ENCODE measurements at places on chromosomes 6 and 20. TPM values are rescaled to one million over a fixed set of nuclear protein-coding genes. Genes with fewer than 3 reads are reported as not detected.

The NKX2-4 gene
- not detected for total RNA-seq

GRCh38 chr6:21026576-21027273 is 492.5 kb downstream of the CDKAL1 start:
- no peak for DNase-seq

GRCh38 chr6:157012355-157012754 is 235.2 kb downstream of the ARID1B start:
- no peak for DNase-seq

The SLC35F1 gene
- total RNA-seq: 6.1 TPM

DNA sequence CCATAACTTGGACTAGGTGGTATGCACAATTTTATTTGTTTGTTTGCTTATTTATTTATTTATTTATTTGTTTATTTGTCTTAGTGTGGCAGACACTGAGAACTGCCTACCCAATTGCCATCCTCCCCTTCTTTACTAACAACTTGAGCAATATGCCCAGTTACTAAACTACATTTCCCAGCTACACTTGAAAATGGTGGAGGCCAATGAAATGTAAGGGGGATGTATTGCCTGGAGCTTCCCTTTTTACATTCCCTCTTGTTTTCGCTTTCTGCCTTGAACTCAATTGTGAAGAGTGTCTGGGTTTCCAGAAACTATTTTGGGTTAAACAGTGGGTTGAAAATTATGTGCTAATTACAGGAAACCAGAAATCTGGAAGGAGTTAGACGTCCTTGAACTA is 152.7 kb upstream of the FKBP1C start:
- DNase-seq: no peak

The ADGB gene
- total RNA-seq: 2.1 TPM

DNA sequence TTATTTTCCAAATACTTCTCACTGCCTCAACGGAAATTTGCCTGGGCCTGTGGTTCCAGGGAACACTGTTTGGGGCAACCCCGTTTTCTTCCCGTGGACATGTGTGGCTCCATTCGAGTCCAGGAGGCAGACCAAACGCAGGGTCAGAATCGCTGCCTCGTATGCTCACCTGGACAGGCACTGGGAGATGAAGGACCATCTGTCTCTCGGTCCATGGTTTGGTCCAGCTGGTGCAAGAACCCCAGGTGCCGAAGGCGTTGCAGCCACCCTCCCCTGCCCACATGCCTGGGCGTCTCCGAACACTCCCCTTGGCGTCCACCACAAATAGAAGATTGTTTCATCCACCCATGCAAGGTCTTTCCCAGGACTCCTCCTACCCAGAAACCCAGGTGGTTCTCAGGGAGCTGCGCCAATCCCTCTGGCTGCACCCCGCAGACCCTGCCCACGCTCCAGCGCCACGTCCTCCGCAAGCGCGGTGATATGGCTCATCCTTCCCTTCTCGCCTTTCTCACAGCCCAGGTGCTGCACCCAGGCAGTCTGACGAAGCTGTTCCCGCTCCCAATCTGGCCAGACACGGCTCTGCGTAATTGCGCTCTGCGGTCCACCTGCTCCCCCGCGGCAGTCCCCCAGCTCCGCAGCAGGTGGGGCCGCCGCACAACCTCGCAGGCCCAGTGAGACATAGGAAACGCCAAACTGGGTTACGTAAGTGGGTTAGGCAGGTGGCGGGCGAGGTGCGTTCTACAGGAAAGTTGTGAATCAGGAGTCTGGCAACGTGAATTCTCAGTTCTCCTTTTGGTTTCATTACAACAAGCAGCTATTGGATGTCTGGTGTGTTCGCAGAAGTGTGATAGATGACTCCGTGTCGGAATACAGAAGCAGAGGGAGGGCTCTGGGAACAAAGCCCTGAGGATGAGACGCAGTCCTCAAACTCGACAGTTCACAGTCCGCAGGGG is 146.2 kb upstream of the ECI2 start:
- peak; percentile 65 for DNase-seq

DNA sequence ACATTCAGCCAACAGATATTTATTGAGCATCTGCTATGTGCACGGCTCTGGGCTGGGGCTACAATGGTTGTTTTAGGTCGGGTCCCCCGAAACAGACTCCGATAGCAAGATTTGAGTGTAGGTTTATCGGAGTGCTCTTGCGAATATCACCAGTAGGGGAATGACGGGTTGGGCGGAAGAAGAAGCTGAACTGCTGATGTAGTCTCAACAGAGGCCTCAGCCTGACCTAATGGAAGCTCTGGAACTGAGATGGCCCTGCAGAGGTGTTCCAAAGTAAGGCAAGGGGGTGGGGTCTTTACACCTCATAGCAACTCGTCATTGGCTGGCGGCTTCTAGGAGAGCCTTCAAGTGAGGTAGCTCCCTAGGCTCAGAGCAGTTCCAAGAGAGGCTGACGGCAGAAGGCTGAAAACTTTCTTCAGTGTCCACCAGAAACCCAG is 1.1 kb downstream of the L3MBTL1 start:
- no peak for DNase-seq

DNA sequence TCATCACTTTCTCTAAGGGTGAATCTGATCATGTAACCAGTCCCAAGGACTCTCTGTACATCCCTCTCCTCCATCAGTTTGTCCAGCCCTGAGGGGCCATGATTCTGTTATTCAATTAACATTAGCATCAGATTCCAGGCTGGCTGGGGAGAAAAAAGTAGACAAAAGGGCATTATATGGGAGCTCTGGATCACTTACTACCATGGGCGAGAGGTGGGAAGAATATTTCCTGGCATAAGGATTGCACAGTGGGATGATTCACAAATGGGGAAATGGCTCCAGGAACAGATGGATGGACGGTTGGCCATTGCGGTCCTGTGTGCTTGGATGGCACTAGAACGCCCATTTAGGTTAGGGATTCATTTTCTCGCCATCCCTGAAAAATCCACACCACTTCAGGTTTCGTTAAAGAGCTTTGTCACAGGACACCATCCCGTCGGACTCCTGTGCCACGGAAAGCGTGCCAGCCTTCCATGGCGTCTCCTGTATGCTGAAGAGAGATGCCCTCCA is 112.6 kb downstream of the THBS2 start:
- no peak for DNase-seq

DNA sequence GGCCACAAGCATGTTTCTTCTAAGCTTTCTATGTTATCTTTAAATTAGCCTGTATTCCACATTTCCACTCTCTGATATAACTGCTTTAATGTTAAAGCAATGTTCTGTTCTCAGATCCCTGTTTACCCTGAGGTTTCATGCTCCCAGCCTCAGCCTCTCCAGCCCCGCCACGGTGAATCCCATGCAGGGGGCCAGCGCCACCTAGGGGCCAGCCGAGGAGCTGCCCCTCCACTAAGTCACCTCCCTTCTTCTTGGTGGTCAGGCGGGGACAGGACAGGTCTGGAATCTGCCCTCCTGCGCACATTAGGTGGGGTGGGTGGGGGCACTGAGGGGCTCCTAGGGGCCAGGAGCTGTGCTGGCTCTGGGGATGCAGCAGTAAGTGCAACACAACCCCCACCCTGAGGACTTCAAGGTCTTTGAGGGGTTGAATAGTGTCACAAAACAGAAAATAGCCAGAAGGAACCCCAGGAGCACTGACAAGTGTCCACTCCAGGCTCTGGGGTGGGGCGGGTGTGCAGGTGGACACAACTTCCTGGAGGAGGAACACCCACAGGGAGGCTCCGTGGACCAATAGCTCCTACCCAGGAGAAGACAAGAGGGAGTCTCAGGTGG is 61.6 kb downstream of the RAB44 start:
- DNase-seq: peak; percentile 89

- DNase-seq: no peak
Measured at GRCh38 chr20:24605937-24606455, 136.6 kb downstream of the SYNDIG1 start.

The SNAP25 gene
- total RNA-seq: 10.5 TPM

- DNase-seq: no peak
Measured at GRCh38 chr6:9197726-9198125, 762.4 kb upstream of the SLC35B3 start.

DNA sequence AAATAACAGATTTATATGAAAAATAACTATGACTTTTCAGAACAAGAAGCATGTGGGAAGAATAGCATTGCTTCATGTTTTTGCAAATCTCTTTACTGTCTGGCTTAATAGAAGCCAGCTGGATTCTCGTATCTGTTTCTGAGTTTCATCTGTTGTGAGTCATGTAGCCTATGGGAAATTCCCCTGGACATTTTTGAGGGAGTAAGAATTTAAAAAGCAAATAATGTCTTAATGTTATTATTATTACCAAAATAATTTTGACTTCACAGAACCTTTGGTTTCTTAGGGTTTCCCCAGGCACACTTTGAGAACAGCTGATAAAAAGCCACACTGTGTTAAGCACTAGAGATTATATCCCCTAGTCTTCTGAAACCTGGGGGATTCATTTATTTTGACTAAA is 75.8 kb downstream of the SYCP2L start:
- DNase-seq: no peak

DNA sequence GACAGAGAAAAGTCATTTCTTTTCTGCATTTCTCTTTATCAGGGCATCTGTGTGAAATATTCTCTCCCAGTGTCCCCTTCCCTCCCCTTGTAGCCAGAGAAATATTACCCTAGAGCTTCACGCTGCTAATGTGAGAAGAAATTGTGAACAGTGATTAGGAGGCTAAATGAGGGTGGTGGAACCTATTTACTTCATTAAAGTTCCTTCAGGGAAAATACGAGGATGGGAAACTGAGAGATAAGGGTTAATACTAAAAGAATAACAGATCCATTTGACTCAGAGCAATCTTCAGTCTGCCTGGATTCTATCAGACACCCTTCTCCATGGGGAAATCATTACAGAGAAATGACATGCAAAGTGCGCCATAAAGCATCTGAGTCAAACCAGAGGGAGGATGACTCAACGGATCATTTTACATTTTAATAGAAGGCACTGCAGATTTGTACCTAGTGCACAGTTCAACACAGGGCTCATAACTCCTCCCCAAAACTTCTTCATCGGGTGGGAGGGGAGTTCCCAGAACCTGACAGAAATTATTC is 131.3 kb downstream of the GJA10 start:
- no peak for DNase-seq

GRCh38 chr6:139833592-139833991 is 459.1 kb upstream of the CITED2 start:
- DNase-seq: no peak

DNA sequence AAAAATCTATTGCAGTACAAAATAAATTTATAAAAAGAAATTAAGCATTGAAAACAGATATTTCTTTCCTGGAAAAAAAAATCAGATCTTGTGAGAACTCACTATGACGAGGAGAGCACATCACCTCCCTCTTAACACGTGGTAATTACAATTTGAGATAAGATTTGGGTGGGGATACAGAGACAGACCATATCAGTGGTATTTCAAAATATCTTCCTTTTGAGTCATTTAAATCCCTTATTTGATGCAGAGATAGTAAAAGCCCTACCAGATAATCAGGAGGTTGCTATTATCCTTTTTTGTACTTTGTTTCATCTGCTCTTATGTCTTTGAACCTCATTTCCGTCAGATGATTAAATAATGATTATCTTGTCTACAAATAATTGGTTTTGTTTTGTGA is 800.4 kb downstream of the KIF16B start:
- DNase-seq: no peak

DNA sequence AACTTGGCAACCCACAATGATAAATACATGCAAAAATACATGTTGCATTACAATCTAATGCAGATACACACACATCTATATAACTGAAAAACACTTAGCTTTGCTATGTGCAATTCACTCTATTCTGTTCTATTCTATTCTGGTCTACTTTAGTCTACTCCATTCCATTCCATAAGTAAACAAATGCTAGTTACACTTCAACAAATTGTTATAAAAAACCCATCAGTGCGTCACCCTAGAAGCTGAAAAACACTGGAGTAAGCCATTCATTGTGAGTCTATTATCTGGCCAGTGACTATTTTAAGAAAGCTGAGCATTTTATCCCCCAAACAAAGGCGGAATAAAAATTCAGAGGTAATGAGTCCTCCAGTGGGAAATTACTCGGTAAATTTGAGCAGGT is 315.7 kb upstream of the EPHA7 start:
- DNase-seq: no peak

DNA sequence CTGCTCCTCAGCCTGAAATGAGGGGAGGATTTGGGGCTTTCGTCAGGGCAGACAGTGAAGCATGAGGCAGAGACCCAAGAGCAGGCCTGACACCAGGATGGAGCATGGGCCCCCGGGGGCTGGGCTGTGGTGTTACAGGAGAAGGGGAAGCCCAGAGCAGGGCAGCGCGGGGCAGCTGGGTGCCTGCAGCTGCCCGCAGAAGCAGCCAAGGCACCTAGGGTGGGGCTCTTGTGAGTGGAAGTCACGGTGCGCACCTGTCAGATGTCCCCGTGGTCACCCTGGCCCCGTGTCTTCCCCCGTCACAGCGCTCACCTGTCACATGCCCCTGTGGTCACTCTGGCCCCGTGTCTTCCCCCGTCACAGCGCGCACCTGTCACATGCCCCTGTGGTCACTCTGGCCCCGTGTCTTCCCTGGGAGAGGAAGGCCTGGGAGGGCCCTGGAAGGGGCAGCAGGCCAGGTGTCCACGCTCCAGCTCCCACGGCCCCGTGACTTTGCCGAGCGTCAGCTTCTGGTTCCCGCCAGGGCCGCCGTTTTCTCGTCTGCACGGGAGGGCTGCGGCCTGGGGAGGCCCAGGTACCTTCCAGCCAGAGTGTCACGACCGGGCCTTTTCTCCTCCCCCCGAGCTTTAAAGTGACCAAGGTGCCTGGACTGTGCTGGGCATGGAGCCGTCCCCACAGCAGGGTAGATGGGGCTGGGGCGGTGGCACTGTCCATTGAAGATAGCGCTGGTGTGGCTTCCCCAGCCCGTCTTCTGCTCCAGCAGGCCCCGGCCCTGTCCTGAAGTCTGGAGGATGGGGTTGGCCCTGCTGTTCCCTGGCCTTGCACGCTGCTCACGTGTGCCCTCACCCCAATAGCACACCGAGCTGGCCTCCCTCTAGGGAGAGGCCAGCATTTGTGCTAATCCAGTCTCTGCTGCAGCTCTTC is 9.4 kb downstream of the ARFGAP1 start:
- DNase-seq: no peak

The STX7 gene
- total RNA-seq: 51.9 TPM
